GM23248 (cell line): ENCODE measurements at places on chromosomes 13 and 19. TPM values are rescaled to one million over a fixed set of nuclear protein-coding genes. Genes with fewer than 3 reads are reported as not detected.

GRCh38 chr19:42461700-42462324, 19.1 kb upstream of the CXCL17 start:
- DNase-seq, result no peak

DNA sequence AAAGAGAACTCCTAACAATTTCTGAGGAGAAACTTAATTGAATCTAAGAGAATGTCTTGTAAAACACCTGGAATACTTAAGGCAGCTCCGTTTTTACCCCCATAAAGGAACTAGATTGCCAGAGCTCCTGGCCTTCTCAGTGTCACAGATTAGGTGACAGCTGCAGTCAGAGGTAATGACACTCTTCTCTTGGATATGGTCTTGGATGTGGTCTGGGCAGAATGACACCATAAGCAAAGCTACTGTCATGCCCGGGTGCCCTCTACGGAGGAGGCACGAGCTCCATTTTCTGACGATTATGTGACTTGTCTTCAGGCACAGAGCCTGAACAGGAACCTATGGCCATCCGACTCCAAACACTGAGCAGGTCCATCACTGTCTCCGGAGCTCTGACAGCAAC, 46.7 kb downstream of the STK24 start:
- no peak for DNase-seq

DNA sequence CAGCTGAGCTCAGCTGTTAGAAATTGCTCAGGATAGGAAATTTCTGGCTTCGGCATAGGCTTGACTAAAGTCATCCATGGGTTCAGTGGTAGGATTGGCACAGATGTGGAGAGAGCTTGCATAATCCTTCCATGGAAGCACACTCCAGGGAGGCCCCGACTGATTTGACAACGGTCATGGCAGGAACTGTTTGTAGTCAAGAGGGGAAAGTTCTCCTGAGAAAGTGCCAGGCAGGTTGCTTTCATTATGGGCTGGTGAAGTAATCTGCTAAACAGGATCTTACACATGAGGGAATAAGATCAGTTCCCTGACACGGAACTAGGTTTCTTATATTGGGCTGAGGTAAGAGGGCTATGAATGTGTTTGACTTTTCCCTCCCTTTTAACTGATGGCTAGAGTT, 120.1 kb downstream of the RGCC start:
- DNase-seq, result peak; percentile 70

- DNase-seq, result peak; percentile 30
Measured at GRCh38 chr13:83881917-83882605, at the start of gene SLITRK1. SLITRK1 (minus strand) TSS chr13:83882474; CDS start chr13:83881507, 967 bp downstream.

The USPL1 gene
- 7.9 and 10.0 TPM in 2 replicates for polyA plus RNA-seq

The ZNF560 gene
- polyA plus RNA-seq, result 0.16 and 0.48 TPM in 2 replicates

GRCh38 chr19:4345342-4346019, 2.1 kb downstream of the MPND start:
- DNase-seq, result no peak

- DNase-seq, result peak; percentile 43
Measured at GRCh38 chr19:39307046-39307821, 11.0 kb downstream of the IFNL1 start.

- peak; percentile 32 for DNase-seq
Measured at GRCh38 chr19:51119101-51119500, 5.6 kb upstream of the SIGLEC9 start.

GRCh38 chr13:77776704-77777103, 79.2 kb downstream of the SLAIN1 start:
- DNase-seq, result no peak

The TMEM59L gene
- polyA plus RNA-seq, result 2.1 and 3.4 TPM in 2 replicates

DNA sequence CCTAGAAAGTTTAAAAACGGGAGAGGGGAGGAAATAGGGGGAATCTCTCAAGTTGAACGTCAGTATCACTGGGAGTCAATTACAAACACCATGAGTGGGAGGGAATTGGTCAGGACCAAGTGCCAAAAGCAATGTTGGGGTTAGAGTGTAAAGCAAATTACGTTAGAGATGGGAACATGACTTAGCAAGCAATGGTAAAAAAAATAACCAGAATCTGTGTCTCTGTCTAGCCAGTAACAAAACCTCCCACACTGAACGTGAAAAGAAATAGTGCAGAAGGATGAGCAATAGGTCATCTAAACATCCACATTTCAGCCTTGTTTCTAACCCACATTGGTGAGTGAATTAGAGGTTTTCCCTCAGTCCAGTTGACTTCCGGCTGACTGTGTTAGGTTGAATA, 242.2 kb downstream of the COG6 start:
- DNase-seq, result no peak

- DNase-seq, result no peak
Measured at GRCh38 chr19:41356984-41357739, 3.4 kb upstream of the TGFB1 start.

DNA sequence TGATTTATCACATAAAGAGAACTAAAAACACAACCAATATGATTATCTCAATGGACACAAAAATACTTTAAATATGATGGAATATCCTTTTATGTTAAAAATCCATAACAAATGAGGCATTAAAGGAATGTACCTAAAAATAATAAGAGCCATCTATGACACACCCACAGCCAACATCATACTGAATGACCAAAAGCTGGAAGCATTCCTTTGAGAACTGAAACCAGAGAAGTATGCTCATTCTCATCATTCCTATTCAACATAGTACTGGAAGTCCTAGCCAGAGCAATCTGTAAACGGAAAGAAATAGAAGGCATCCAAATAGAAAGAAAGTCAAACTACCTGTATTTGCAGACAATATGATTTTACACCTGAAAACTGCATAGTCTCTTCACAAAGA, 671.0 kb downstream of the SLITRK1 start:
- DNase-seq, result peak; percentile 62

DNA sequence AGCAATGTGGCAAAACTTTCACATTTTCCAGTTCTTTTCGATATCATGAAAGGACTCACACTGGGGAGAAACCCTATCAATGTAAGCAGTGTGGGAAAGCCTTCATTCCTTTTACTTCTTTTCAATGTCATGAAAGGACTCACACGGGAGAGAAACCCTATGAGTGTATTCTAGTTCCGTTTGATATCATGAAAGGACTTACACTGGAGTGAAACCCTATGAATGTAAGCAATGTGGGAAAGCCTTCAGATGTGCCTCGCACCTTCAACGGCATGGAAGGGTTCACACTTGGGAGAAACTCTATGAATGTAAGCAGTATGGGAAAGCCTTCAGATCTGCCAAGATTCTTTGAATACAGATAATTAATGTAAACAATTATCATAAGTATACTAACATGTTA, 14.5 kb upstream of the ZNF763 start:
- DNase-seq, result no peak

GRCh38 chr13:93549326-93550005, 322.9 kb downstream of the GPC6 start:
- DNase-seq, result peak; percentile 9

DNA sequence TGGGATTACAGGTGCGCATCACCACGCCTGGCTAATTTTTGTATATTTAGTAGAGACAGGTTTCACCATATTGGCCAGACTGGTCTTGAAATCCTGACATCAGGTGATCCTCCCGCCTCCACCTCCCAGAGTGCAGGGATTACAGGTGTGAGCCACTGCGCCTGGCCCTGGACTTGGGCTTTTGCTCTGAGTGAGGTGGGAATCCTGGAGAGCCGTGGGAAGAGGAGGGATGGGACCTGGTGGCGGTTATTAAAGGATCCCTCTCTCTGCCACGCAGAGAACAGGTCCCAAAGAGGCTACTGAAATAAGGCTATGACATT, 1.7 kb upstream of the TLE5 start:
- DNase-seq, result no peak

DNA sequence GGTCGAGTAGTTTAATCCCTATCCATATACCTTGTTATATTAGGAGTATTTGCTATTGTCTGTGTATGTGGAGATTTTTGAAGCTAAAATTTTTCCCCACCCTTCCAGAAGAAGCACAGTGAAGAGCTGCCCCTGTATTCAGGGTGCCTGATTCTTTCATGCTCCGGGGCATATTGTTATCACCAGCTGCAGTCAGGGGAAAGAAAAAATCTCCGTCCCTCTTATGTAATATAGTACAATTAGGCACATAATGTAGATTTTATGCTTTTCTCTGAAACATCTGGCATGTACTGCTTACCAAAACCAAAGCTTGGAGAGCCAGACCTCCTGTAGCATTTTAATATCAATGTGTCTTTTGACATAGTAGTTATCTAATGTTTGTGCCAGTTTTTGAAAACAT, 214.9 kb upstream of the EDNRB start:
- no peak for DNase-seq

DNA sequence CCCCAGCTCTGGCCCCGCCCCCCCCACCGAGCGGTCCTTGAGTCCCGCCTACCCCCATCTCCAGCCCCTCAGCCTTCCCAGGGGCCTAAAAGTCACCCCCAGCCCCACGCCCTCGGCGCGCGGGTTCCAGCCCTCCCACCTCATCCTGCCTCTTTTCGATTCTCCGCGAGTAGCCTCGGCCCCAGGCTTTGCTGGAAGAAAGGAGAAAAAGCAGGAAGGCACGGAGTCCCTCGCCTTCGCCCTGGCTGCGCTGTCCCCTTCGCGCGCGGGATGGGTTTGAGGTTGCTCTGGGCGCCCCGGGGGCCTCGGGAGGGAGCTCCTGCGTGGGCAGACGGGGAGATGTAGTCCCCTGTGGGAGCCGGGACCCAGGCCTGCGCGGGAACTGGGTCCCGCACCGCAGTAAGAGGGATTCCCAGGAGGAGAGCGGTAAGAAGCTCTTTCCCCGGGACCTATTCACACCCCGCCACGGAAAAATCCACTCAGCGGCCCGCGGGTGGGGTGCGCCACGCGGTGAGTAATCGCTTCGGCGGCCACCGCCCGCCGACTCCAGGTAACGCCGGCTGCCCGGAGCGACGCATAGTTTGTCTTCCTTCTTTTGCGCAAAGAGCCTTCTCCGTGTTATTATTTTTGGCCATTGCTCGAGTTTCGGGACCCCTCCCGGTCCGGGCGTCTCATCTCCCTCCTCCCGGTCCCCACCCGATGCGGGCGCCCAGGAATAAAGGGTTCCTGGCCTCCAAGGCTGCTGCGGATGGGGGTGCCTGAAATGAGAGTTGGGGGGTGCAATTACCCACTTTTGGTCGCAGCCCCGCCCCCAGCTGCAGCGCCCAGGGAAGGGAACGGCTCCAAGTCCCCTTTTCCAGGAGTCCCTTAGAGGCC, 865 bp upstream of the CRLF1 start:
- DNase-seq, result peak; percentile 32

The KCNJ14 gene
- 0.47 and 0.48 TPM in 2 replicates for polyA plus RNA-seq

DNA sequence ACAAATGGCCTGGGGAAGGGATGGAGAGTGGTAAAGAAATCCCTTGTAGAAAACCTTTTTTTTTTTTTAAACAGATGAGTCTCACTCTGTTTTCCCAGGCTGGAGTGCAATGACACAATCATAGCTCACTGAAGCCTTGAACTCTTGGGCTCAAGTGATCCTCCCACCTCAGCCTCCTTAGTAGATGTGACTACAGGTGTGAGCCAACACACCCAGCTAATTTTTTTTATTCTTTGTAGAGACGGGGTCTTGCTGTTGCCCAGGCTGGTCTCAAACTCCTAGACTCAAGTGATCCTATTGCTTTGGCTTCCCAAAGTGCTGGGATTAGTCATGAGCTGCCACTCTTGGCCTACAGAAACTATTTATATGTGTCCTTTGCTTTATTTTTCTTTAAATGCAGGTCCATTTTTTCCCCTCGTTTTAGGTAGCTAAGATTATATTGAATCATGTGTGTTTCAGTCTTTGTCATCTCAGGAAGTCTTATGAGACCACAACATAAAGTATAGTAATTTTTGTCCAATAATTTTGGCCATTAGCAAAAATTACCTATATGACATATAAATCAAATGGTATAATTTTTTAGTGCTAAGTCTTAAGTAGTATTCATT, 10.5 kb downstream of the LPAR6 start:
- peak; percentile 47 for DNase-seq

The MISP gene
- polyA plus RNA-seq, result 0.13 TPM in 1 of 2 replicates, not detected in the other

The NLRP11 gene
- not detected in 2 replicates for polyA plus RNA-seq

DNA sequence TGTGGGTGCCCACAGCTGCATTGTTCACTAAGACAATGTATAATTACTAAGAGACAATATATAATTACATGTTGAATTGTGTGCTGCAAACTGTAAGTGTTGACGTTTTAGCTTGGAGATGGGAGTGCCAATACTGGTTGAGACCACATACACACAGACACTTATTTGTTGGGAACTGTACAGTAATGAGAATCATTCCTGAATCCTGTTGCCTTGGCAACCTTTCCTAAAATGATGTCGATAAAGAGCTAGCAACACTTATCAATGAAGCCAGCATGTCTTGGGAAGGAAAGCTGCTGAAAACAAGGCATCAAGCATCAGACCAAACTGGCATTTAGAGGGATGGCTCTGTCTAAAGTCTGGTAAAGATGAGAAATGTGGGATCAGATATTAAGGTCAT, 51.3 kb downstream of the PCDH8 start:
- DNase-seq, result no peak
